Thoracic aorta (tissue), 2 donors: ENCODE measurements at places on chromosomes 2 and 18. TPM values are rescaled to one million over a fixed set of nuclear protein-coding genes. Genes with fewer than 3 reads are reported as not detected.

The DSG4 gene
- not detected for total RNA-seq

DNA sequence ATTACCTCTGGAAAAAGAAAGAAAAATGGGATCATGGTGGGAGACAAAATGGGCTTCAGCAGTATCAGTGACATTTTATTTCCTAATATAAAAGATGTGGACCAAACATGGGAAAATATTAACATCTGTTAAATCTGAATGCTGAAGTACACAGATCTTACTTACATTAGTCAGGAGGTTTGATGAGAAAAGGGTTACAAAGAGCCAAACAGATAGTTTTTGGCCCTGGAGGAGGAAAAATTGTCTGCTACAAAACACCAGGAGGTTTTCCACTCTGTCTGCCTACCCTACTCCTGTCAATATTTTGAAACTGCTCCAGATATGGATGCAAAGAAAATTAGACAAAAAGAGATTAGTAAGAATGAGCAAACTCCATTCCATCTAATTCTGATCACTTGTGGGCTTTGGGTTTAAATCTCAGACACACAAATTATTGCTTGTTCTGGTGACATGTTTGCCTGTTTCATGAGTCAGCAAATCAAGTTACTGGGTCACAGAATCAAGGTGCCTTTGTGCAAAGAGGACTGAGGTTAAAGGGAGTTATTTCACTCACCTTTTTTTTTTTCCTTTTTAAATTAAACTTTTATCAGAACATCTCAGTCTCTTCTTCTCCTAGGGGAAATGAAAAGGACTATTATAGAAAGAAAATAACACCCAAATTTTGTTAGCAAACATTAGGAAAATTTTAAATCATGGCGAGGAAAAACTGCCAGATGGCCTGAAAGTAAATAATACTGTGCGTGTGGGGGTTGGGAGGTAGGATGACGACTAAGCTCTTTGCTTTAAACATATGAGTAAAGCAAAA, 87.0 kb upstream of the SPATS2L start:
- no peak overlapping the region for H3K4me3 ChIP-seq
- no peaks in the 10 kb centered on the region for H3K4me1 ChIP-seq
- DNase-seq, result no peak
- no peak overlapping the region for H3K27ac ChIP-seq

DNA sequence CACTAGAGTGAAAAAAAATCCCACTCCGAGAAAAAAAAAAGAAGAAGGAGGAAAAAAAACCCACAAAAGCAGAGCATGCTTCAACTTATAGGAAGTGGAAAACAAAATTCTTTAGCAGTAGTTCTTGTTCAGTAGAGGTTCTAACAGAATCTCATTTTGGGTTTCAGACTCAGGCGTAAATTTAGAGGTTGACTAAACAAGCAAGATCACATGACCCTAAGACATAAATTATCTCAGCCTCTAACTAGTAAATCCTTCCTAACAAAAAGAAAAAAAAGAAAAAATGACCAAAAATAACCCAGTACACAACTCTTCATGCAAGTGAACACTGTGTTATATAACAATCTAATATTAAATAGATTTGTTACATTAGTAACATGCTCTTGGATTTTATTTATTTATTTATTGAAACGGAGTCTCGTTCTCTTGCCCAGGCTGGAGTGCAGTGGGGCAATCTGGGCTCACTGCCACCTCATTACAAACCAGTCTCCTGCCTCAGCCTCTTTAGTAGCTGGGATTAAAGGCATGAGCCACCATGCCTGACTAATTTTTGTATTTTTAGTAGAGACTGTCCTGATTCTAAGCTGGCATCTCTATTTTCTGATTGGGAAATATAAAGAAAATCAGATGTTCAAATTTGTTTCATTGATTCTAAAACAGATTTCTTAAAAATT, 35.4 kb downstream of the PPP4R3B start:
- DNase-seq, result no peak
- H3K36me3 ChIP-seq, result peaks cover 8% of the 10 kb centered on the region
- peak overlapping the region; percentile 29 for H3K4me3 ChIP-seq
- peak overlapping the region; percentile 38 for H3K27ac ChIP-seq
- H3K4me1 ChIP-seq, result peaks cover 24% of the 10 kb centered on the region

- no peaks in the 10 kb centered on the region for H3K27me3 ChIP-seq
- DNase-seq, result no peak
- no peak overlapping the region for H3K4me3 ChIP-seq
Measured at GRCh38 chr18:56522816-56523215, 115.6 kb downstream of the TXNL1 start.

GRCh38 chr2:96374211-96374951, 38.8 kb downstream of the NCAPH start:
- no peaks in the 10 kb centered on the region for H3K36me3 ChIP-seq
- H3K27ac ChIP-seq, result no peak overlapping the region
- peak; percentile 72 for DNase-seq
- no peak overlapping the region for H3K4me3 ChIP-seq
